Activated naive CD4-positive, alpha-beta T cell treated with anti-CD3 and anti-CD28 coated beads for 36 hours (primary cell): ENCODE measurements at places on chromosomes 3 and 15. TPM values are rescaled to one million over a fixed set of nuclear protein-coding genes. Genes with fewer than 3 reads are reported as not detected.
A peak's percentile ranks its signal among the peaks of the same experiment; 100 is the strongest.

DNA sequence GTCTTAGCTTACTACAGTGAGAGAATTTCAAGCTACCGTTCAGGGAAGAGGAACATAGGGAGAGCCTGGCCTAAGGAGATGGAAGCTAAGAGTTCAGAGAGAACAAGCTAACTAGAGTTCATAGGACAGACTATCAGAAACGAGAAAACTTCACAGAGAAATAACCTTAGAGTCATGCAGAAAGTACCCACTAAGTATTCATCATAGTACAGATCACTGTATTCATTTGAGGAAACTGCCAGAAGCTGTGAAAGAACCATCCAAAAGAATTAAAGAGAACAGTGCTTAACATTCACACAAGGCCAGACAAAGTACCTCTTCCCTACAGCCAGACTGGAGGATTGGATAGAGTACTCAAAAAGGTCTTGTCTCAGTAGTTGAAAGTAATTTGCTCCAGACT is 15.2 kb upstream of the GBE1 start:
- DNase-seq, result no peak

DNA sequence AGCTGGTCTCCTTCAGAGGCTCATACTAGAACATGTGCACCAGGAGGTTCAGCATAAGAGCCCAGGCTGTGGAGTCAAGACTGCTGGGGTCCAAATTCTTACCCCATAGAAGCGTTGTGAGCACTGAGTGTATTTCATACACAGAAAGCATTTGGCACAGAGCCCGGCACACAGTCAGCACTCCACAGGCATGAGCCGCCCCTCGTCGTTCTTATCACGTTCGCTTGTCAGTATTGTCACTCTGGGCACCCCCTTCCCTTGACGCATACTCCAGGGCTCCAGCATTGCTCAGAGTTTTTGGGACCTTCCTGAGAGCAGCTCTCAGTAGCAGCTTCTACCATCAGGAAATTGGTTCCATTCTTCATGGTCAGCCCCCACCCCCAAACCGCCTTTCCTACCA is 25.2 kb downstream of the CORO2B start:
- no peak for DNase-seq

DNA sequence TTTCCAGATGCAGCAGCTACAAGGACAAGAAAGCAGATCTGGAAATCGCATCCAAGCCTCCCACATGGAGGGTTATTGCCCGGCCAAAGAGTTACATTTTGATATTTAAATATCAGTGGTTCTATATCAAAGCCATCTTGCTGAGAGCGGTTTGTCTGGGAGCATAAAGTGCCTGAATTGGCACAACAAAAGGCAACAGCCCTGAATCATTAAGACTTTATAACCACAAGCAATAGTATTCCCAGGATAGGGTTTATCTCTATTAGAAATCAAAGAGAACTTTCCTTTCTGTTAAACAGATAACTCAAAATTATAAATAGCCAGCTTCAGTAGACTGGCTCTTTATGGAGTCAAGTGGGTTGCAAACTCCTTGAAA is 564.7 kb downstream of the ROBO1 start:
- DNase-seq, result no peak

The DUOXA2 gene
- not detected for total RNA-seq

The SLC6A20 gene
- not detected for total RNA-seq

The STRIT1 gene
- not detected for total RNA-seq

DNA sequence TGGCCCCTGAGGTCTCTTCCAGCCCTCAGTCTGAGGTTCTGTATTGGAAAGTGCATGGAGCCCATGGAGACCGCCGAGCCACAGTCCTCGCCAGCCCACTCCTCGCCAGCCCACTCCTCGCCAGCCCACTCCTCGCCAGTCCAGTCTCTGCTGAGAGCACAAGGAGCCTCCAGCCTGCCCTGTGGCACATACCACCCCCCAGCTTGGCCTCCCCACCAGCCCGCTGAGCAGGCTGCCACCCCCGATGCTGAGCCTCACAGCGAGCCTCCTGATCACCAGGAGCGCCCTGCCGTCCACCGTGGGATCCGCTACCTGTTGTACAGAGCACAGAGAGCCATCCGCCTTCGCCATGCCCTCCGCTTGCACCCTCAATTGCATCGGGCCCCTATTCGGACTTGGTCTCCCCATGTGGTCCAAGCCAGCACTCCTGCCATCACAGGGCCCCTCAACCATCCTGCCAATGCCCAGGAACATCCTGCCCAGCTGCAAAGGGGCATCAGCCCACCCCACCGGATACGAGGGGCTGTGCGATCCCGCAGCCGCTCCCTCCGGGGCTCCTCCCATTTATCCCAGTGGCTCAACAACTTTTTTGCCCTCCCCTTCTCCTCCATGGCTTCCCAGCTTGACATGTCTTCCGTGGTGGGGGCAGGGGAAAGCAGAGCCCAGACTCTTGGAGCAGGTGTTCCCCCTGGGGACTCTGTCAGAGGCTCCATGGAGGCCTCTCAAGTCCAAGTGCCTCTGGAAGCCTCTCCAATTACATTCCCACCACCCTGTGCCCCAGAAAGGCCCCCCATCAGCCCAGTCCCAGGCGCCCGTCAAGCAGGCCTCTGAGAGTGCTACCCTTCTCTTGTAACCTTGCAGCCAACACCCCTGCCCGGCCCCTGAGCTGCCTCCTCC is 40.9 kb downstream of the PML start:
- DNase-seq, result no peak

- DNase-seq, result no peak
Observed at GRCh38 chr3:148790851-148791735, 36.5 kb upstream of the CPB1 start.

DNA sequence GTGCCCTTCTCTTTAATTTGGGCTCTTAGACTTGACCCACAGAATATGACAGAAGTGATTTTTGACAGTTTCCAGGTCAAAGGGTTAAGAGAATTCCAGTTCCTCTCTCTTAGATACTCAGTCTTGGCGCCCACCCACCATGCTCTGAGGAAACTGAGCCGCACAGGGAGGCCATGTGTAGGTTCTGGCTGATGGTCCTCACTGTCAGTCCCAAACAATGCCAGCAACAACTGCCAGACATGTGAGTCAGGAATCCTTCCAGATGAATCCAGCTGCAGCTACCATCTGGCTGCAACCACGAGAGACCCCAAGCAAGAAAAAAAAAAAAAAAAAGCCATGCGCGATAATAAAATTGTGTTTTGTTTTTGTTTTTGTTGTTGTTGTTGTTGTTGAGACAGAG is 326.6 kb downstream of the MAGI1 start:
- DNase-seq, result no peak

GRCh38 chr15:59179717-59180116 is 26.9 kb upstream of the LDHAL6B start:
- no peak for DNase-seq

- DNase-seq, result peak; percentile 64
Observed at GRCh38 chr15:43828061-43828657, 1.4 kb downstream of the WDR76 start.

DNA sequence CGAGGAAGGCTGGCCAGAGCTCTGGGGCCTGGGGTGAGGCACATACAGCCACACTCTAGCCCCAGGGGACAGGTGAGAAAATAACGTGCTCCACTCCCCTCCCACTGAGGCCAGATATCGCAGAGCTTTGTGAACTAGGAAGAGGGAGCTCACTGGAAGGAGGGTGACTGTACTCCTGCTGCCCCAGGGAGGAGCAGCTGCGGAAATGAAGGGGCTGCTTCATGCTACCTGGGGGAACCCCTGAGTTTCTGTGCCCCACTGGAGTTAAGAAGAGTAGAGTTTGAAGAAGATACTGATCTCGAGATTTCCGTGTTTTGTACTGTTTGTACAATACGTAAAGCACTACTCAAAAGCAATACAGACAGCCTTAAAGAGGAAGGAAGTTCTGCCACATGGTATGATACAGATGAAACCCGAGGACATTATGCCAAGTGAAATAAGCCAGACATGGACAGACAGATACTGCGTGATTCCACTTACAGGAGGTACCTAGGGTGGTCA is 44.6 kb downstream of the CMTM6 start:
- DNase-seq, result peak; percentile 73

The OR5K2 gene
- not detected for total RNA-seq

The NEK10 gene
- total RNA-seq, result 0.07 TPM

- DNase-seq, result peak; percentile 15
Observed at GRCh38 chr15:55319537-55320237, 665 bp downstream of the PIGB start.

The ADGRG7 gene
- total RNA-seq, result not detected

DNA sequence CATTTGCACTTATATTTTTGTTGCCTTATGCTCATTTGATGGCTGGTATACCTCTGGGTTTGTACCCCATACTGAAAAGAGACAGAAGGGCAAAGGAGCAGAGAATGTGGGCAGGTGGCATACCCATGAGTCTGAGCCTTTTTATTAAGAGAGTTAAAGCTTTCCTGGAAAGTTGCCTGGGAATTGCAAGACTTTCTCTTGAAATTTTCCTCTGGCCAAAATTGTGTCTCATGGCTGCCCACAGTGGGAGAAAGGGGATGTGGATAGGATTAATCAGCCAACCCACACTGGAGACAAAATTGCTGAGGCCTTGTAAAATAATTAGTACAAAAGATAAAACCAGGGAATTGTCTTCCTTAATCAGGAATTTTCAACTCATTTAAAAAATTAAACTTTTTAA is 8.2 kb upstream of the NMD3 start:
- no peak for DNase-seq

- DNase-seq, result no peak
Observed at GRCh38 chr3:119645813-119646212, 14.6 kb downstream of the POPDC2 start.

DNA sequence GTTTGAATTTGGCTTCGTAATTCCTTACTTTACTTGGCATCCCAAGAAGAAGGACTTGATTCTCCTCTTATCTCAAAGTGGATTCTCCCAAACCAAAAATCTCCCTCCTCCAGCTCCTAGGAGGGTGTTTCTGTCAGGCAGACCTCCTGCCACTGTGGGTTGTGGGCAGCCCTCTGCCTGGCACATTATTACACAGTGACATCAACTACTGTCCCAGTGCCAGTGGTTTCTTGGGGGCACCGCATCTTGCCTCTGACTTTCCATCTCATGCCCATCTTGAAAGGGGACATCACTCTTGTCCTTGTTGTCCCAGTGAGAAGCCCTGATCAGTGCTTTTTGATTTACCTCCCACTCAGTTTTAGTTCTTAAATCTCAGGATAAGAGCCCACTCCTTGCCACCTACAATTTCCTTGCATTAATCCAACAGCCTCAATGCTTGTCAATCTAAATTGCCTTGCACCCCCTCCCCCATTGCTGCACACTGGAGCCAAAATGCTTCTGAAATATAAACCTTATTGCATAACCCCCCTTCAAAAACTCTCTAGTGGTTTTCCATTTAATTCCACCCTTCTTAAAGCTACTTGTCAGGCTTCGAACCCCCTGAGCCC is 81.0 kb downstream of the TRAK1 start:
- DNase-seq, result no peak

GRCh38 chr15:37891766-37892368 is 42.6 kb upstream of the TMCO5A start:
- DNase-seq, result peak; percentile 5

GRCh38 chr3:12420393-12420792 is 63.9 kb upstream of the TSEN2 start:
- DNase-seq, result peak; percentile 44

The LAMB2 gene
- not detected for total RNA-seq

The PCBP4 gene
- total RNA-seq, result 9.1 TPM

- no peak for DNase-seq
Observed at GRCh38 chr15:101188637-101189408, 63.0 kb downstream of the CHSY1 start.

DNA sequence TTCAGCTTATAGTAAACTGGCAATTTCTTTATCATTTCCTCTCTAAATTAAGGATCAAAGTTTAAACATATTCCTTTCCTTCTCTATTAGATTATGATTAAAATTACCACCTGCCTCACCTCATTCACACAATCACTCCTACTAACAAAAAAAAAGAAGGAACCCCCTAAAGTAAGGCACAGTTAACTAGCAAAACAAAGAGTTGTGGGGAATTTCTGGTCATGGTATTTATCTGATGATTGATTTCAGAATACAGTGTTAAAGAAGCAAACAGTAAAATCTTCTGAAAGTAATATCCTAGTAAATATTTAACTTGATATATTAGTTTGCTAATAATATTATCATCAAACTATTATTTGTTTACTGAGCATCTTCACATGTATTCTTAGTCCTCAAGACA is 8.8 kb downstream of the GBE1 start:
- DNase-seq, result no peak

DNA sequence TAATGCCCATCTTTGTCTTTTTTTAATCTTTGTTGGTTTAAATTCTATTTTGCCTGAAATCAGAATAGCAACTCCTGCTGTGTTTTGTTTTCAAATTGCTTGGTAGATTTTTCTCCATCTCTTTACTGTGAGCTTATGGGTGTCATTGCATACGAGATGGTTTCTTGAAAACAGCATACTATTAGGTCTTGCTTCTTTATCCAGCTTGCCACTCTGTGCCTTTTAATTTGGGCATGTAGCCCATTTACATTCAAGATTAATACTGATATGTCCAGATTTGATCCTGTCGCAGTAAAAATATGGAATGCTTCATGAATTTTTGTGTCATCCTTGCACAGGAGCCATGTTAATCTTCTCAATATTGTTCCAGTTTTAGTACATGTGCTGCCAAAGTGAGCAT is 316.6 kb downstream of the CGGBP1 start:
- no peak for DNase-seq

- DNase-seq, result no peak
Observed at GRCh38 chr15:33099739-33100138, 94.8 kb downstream of the FMN1 start.

The MYO5C gene
- total RNA-seq, result 0.19 TPM

DNA sequence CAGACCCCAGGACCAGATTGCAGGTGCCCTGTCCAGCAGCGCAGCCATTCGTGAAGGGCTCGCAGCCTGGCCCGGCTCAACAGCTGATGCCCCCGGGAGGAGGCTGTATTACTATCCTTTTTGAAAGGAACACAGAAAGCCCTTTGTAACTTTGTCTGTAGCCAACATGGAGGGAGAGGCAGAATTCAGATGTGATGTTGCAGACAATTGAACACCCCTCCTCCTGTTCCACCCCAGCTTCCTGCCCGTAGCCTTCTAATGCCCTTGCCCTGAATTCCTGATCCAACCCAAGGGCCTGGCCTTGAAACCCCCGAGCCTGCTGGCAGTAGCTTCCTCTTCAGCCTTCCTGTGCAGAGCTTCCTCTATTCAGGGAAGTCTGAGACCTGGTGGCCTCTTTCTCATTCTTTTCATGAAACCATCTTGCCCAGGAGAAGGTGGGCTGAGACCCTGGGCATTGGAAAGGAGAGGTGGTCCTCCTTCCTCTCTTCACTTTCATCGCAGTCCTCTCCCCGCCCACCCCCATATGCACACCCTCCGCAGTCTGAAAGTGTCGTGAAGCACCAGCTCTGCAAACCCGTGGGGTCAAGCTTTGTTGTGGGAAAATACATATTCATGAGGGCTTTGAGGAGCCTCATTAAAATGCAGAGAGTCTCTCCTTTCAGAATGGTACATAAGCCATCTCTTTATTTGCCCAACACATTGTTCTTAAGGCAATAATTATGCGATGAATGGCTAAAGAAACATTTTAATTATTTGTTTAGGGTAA is 109.2 kb downstream of the APBA2 start:
- no peak for DNase-seq
